NCI-H1105 treated with DMSO at 0.1 percent for 48 hours (cell line): ENCODE measurements at places on chromosomes 13 and 19.

- no peak for DNase-seq
These were observed 2655.7 kb upstream of the PCDH20 start for GRCh38 chr13:64071352-64071751.

DNA sequence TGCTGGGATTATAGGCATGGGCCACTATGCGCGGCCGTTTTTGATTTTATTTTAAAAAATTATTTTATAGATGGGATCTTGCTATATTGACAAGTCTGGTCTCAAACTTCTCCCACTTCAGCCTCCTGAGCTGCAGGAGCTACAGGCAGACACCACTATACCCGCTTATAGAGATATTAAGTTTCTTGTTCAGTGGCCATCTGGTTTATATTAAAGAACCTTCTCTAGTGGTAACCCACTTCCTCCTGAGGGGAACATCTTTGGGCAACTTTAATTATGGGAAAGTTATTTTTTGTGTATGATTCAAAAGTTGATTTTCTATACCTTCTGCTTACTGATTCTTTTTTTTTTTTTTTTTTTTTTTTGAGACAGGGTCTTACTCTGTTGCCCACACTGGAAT is 172.7 kb downstream of the KLF5 start:
- no peak for DNase-seq

DNA sequence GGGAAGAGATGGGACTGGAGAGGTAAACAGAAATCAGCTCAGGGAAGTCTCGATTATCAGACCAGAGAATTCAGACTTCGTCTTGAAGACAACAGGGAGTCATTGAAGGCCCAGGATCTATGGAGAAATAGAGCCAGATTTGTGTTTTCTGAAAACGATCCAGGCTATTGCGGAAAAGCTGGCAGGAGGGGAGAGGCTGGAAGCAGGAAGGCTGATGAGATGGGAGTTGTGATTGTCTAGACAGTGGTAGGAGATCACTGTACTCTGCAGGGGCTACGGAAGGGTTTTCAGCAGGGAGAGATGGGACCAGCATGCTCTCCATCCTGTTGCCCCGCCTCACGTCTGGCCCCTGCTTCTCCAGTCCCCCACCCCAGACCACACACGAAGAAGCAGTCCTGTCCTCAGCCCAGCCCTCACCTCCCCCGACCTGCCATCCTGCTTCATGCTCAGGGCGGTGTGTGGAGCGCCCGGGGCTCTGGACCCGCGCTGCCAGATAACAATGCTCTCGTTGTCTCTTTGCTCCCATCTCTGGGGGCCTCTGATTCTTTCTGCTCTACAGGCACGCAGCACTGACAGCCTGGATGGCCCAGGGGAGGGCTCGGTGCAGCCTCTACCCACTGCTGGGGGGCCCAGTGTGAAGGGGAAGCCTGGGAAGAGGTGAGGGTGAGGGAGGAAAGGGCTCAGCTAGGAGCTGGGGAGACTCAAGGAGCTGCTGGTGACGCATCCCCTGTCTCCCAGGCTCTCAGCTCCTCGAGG is 1.9 kb downstream of the ARHGAP33 start:
- no peak for DNase-seq

- no peak for DNase-seq
These were observed 7.0 kb downstream of the U2AF2 start for GRCh38 chr19:55661826-55662225.

DNA sequence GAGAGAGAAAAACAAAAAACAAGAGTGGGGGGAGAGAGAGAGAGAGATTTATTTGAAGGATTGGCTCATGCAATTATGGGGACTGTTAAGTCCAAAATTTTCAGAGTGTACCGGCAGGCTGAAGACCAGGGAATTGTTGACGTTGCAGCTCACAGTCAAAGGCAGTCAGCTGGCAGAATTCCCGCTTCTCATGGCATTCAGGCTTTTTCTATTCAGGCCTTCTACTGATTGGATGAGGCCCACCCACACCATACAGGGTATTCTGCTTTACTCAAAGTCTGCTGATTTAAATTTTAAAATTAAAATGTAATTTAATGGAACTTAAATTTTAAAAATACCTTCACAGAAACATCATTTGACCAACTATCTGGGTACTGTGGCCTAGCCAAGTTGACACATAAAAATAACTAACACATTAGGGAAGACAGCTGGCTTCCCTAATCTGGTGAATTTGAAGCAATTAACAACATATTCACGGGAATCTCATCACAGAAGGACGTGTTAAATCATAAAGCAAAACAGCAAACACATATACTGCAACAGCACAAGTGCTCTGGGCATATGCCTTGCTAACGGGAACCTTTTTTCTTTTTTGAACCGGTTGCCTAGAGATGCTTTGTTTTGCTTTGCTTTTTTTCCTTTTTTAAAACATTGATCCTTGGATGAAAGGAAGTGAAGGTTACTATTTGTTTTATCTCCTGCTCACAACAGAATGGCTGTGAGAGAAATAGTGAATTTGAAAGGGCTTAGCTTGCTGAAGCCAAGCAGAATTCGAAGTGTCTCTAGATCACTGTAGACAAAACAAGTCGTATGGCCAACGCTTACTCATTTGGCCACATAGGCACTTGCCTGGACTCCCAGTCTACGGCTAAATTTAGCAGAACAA is 505.1 kb downstream of the IRS2 start:
- no peak for DNase-seq

DNA sequence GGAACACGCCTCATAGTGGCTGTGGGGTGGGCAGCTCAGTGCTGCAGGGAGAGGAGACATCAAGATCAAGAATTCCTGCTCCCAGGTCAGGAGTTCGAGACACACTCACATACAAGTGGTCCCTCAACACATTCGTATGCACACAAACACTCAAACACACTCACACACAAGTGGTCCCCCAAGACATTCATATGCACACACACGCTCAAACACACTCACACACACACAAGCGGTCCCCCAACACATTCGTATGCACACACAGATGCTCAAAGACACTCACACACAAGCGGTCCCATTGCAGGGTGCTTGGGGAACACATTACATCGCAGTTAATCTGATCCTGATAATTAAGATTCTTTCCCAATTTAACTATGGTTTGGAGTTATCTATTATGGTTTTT is 28.2 kb downstream of the FCGBP start:
- DNase-seq, result no peak

DNA sequence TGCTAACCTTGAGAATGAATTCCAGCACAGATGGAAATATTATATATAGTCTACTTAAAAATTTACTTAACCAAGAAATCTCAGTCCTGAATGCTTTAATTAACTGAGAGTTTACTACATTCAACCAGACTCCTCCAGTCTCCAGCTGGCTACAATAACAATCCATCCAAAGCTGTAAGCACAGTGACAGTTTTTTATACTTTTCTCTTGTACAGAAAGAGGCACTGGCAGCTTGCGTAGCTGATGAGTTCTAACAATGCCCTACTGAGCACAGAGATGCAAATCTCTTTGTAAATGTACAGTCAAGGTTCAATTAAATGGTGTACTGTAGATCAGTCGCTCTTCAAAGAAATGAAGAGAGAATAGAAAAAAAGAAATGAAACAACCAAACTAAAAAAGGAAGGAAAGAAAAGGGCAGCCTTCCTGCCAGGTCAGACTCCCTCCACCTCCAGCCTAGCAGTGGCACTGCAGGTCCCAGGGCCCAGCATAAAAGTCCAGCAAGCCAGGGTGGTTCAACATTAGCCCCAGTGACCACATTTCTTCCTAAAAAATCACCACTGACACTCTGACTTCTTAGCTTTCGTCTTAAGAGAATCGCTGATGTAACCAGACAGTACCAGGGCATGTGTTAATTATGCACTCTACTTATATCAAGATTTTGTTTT is 88.4 kb downstream of the SACS start:
- DNase-seq, result no peak

DNA sequence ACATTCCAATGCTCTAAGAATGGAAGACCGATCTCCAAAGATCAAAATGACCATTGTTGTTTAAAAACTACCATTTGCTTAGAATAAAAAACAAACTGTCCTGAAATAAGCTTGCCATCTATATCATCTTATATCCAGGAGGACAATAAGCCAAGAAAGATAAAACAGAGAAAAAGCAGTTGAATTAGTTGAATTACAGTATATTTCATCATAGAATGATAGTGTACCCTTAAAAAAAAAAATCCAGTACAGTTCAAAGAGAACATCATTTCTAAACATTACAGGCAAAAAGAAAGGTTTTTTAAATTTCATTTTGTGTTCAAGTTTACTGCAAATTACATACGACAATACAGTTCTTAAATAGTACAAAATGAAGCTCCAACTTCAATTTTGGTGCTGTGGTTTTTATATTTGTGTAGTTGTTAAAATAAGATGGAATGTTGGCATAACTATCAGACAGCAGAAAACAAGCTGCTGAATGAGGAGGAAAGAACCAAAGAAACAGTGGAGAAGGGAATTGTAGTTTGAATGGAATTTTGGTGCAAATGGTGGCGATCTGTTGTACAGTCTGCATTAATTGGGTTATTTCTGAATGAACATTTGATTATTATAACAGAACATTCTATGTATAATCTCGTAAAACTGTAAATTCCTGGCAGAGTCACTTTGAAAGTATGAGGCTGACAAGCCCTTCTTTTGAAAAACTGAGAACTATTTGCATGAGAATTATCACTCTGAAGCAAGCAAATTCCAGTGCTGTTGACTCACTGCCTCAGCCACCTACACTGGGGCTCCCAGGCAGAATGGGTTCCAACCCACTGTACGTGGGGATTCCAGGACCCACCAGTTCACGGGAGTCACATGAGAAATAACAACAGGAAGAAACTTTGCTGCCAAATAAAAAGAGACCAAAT is 37.7 kb downstream of the LHFPL6 start:
- no peak for DNase-seq

DNA sequence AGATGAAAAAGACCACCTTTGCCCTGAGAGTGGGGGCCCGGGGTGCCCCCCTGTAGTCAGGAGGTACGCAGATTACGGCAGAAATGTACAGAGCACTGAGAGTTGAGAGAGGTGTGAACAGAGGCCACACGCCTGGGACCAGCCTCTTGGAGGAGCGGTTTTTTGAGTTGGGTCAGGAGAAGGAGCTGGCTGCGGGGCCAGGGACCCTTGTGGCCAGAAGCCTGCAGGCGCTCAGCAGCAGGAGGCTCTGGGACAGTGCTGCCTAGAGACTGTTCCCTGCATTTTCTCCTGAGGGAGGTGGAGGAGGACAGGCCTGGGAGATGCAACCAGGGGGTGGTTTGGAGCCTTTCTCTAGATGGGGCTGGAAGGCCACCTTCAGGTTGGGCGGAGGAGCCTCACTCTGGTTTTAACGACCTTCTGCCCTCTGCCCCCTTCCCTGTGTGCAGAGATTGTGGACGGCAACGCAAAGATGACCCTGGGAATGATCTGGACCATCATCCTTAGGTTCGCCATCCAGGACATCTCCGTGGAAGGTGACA is 39.7 kb downstream of the CAPN12 start:
- DNase-seq, result no peak

DNA sequence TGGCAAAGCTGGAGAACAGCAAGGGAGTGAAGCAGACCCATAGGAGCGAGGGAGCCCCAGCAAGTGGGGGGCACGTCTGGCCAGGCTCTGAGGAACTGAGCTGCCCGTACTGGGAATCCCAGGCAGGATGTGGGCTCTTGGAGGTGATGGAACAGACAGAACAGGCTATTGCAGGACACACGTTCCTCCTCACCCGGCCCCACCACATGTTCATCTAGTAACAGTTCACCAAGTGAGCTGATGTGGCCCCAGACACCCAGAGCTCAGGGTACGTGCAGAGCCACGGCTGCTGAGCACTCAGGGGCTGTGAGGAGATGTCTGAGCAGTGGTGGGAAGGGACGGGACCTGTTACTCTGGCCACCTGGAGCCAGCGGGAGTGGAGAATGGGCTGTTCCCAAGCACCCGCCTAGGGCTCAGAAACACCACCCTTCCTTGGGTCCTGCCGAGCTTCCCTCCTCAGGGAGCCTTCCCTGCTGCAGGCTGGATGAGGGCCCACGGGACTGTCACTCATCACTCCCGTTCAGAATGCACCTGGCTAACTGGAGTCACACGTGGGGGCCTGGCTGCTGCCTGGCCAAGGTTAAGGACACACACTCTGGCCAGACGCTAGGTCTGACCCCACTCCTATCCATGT is 18.4 kb downstream of the ELL start:
- no peak for DNase-seq

DNA sequence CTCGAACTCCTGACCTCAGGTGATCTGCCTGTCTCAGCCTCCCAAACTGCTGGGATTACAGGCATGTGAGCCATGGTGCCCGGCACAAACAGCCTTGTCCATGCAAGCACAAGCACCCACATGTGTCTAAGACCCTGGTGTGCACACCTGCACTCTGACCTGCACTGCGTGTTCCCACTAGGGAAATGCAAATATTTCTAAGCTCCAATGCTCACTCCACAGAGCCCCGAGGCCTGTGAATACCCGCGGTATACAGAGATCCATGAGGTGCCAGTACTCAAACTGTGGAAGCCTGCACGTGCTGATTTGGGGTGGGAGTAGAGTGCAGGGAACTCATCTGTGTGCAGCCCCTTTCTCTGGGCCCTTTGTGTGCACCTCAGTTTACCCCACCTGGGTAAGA is 14.7 kb downstream of the GADD45B start:
- DNase-seq, result no peak

DNA sequence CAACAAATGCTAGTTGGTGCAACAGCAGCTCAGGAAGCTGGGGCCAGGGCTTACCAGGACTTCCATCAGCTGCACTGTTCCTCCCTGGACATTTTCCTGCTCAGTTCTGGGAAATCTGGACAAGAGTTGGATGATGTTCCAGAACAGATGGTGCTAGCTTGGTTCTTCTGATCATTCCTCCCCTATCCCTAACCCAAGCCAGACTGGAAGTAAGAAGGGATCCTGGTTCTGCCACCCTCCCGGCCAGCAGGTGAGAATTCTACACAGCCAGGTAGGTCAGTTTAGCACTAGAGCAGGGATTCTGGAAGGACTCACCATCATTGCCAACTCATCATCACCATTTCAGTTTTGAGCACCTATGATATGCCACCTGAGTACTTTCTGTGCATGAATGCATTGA is 30.2 kb downstream of the CACNA1A start:
- no peak for DNase-seq

DNA sequence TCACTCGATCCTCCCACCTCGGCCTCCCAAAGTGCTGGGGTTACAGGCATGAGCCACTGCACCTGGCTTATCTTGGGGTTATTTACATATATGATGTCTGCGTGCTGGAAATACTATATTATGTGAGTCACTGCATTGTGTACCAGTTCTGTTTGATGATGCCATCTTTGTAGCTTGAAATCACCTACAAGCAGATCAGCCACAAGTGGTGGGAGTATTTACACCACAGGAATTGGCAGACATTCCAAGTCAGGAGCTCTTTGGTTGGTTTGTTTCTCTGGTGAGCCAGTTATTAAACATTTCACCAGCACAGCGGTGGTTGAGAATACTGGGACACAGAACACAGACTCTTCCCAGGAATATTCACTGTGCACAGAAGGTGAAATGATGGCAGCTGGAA is 4.5 kb upstream of the TIMM44 start:
- no peak for DNase-seq

- DNase-seq, result no peak
These were observed 47.7 kb upstream of the USPL1 start for GRCh38 chr13:30569901-30570576.
